NCI-H510A (cell line): ENCODE measurements at places on chromosomes 5 and 9.

DNA sequence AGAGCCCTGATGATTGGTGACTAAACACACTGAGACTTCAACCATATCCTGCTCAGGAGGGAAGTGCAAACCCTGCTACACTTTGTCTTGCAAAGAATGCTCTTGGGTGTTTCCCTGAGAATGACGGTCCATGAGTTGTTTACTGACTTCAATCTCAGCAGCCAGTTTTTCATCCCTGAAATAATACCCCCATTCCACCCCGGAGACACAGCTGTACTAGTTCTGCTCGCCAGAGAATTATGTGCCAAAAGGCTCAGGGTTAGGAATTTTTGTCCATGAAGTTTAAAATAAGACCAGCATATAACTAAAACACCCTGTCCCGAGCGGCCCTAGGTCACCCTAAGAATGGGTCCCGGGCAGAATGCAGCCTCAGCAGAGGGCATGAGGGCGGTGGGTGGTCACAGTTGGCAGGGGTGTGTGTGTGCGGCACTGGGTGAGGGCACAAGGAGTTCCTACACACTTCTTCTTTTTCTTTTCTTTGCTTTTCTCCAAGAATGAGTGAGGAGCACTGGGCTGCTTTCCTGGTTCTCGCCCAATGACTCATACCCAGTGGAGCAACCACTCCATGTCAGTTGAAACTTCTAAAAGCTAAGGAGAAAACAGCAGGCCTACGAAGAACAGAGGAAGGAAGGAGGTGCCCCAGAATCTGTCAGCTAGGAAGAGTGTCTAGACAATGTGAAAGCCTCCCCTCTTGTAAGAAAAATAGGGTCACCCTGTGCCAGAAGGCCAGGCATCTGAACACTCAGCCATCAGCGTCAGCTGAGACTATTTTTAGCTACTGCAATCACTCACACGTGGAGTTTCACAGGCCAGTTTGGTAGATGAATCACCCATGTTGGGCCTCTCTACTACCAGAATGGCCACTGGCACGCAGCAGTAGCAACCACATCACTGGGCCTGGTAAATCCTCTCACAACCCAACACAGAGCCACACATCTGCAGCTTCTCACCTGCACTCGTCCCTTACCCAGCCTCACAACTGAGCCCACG, 105.9 kb downstream of the DPYSL3 start:
- no peak for DNase-seq

GRCh38 chr5:61626639-61627282, 294.7 kb downstream of the ZSWIM6 start:
- no peak for DNase-seq

DNA sequence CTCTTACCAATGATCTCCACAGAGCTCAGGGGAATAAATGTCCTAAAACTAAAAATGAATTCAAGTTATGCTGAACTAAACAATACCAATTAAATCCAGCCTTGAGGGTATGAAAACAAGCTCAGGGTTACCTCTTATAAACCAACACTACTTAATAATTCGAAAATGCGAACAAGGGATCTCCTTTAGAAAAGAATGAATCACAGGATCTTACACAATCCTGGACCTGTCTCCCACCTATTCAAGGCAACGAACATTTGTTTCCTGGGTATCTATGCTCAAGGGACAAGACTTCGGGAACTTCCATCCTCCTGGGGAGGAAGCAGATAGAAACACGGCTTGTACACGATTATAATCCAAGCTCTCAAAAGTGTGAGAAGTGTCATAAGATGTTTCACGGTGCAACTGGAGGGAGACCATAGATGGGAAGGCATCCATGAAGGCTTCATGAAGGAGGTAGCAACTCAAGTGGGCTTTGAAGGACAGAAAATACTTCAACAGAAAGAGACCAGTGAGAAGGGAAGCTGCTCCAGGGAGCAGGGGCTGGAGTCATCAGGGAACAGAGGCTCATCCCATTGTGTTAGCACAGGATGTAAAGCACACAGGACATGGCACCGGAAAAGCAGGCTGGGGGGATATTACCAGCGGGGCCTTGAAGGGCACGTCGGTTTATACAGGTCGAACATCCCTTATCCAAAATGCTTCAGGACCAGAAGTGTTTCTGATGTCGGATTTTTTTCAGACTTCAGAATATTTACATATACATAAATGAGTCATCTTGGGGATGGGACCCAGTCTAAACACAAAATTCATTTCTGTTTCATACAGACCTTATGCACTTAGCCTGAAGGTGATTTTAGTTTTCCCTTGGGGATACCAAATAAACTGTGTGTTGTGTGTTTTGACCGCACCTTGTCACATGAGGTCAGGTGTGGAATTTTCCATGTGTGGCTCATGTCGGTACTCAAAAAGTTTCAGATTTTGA, 87.4 kb downstream of the TLE1 start:
- no peak for DNase-seq

DNA sequence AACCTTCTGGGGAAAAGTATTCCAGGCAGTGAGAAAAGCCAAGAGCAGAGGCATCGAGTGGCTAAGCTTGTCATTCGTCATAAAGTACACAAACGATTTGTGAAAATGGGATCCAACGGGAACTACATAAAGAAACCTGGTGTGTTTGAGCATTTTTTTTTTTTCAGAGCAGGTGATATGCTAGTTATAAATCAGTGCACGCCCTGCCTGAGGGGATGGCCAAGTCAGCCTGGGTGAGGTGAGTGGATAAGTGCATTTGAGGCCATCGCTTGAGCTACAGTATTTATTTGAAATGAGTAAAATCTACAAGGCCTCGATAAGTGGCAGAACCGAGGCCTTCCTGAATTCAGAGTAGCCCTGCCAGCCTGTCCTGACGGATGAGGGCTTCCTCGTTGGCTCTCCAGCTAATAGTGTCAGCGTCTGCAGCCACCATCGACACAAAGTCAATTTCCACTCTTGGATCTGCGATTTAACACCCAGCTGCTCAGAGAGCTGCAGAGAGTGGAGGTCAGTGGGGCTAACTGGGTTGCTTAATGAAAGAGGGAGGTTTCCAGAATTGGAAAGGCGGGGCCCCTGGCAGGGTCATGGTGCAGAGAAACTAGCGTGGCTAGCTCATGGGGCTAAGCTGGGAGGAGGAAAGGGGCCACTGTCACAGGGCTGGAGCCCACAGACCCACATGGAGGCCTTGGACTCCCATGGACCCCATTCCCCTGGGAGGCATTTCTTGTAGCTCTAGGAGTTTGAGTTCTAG, 27.3 kb downstream of the PPARGC1B start:
- peak; percentile 33 for DNase-seq

GRCh38 chr5:131324303-131324702, 60.5 kb downstream of the CDC42SE2 start:
- DNase-seq = no peak

DNA sequence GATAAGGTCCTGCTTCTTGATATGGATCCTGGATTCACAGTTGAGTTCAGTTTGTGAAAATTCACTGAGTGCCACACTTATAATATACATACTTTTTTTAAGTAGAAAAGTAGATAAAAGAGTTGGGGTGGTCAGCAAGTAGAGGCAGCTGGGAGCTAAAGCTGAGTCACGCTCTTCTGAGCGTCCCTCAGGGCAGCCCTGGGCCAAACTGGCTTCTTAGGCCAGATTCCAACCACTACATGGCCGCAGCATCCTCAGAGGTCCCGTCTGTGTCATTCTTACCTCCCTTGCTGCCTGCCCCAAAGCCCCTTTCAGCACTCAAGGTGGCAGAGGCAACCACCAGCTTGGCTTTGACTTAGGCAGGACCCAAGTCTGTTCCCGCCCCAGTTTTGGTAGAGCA, 123.3 kb upstream of the TBC1D2 start:
- DNase-seq = no peak

- DNase-seq = no peak
These were observed 94.7 kb upstream of the ITGA2 start for GRCh38 chr5:52894451-52894850.

DNA sequence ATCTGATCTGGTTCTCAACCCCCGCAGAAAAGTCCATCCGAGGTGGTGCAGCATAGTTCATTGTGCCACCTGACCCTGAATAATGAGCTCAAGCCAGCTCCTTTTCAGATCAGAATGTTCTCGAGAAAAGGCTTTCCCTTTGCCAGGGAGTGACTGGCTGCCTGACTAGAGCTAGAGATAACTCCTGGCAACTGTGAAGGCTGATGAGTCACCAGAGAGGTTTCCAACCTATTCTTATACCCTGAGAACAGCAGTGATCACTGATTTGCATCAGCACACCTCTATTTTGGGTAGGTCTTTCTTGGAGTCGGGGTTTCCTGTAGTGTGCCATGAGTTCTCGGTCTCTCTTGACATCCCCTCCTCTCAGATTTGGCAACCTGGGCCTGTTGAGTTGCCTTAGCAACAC, 127.9 kb downstream of the PIK3R1 start:
- no peak for DNase-seq

DNA sequence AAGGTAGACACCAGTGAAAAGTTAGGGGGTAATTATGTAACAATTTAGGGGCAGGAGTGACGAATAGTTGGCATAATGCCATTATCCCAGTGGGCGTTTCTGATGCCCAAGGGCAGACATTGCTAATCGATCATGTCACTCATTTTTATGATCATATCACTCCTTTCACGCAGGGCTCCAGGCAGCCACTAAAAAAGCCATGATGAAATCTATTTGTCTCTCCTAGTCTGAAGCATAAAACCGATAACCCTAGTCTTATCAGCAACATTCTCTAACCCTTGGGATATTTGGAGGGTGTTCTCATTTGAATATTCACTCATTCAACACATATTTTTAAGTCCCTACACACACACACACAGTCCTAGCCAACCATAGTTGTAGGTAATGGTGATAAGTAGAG, 114.9 kb downstream of the NMUR2 start:
- no peak for DNase-seq

DNA sequence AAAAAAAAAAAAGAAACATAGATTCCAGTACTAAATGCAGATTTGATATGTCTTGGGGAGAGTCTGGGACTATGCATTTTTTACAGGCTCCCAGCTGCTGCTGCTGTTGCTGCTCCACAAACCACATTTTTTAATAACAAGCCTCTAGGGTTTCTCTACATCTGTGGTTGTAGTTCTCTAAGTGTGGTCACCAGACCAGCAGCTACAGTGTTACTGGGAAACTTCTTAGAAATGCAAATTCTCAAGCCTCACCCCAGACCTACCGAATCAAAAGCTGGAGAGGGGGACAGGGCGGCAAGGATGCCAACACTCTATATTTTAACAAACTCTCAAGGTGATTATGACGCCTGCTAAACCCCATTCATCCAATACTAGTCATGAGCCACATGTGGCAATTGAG, 293.4 kb upstream of the PTGER4 start:
- DNase-seq = no peak

GRCh38 chr5:168878135-168878745, 299.1 kb upstream of the PANK3 start:
- no peak for DNase-seq

DNA sequence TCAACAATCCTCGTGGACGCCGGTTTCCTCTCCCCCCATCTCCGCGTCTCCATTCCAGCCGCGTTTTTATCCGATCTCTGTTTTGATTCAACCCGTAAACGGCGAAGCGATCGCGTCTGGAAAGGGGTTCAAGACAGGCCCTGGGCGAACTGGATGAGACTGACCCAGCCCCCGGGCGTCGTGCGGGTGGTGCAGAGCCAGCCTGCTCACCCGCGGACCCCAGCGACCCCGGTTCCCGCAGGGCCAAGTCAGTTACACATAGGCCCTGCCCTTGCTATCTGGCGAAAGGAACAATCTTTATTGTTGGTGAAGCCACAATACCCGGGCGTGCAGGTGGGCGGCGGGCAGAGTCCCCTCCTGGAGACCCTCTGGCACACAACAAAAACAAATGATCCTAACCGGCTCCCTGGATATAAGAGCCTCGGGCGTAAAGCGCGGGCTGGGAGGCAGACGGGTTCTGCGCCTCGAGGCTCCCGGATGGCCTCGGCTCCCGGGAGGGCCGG, 1.8 kb downstream of the TLX3 start:
- no peak for DNase-seq

DNA sequence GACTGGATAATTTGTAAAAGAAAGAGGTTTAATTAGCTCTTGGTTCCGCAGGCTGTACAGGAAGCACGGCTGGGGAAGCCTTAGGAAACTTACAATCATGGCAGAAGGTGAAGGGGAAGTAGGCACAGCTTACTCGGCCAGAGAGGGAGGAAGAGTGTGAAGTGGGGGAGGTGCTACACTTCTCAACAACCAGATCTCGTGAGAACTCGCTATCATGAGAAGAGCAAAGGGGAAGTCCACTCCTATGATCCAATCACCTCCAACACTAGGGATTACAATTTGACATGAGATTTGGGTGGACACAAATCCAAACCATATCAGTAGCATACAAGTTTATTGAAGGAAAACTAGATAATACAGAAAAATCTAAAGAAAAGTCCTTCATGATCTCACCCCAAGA, 39.9 kb downstream of the NEURL1B start:
- no peak for DNase-seq

GRCh38 chr5:100842080-100842479, 61.0 kb downstream of the ST8SIA4 start:
- DNase-seq = no peak

DNA sequence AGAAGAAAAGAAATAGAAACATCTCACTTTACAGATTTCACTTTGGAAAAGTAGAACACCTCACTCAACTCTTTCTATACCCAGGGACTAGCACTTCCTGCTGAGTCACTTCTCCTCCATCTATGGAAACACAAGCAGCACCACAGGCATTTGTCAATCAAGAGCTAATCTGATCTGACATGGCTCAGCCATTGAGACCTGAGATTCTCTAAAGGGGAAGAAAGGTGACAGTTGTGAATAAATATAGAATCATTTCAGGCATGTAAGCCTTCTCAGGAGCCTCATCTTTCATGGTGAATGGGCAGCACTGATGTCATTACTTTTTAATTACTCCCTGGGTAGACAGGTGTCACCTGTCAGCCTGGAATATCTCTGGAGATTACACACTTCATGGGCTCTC, 559.8 kb downstream of the HINT1 start:
- DNase-seq = peak; percentile 1

GRCh38 chr5:132927355-132928061, 35.9 kb downstream of the AFF4 start:
- no peak for DNase-seq

GRCh38 chr9:27340961-27341511, 44.1 kb upstream of the EQTN start:
- no peak for DNase-seq

GRCh38 chr9:129907201-129907600, 71.9 kb downstream of the USP20 start:
- no peak for DNase-seq

DNA sequence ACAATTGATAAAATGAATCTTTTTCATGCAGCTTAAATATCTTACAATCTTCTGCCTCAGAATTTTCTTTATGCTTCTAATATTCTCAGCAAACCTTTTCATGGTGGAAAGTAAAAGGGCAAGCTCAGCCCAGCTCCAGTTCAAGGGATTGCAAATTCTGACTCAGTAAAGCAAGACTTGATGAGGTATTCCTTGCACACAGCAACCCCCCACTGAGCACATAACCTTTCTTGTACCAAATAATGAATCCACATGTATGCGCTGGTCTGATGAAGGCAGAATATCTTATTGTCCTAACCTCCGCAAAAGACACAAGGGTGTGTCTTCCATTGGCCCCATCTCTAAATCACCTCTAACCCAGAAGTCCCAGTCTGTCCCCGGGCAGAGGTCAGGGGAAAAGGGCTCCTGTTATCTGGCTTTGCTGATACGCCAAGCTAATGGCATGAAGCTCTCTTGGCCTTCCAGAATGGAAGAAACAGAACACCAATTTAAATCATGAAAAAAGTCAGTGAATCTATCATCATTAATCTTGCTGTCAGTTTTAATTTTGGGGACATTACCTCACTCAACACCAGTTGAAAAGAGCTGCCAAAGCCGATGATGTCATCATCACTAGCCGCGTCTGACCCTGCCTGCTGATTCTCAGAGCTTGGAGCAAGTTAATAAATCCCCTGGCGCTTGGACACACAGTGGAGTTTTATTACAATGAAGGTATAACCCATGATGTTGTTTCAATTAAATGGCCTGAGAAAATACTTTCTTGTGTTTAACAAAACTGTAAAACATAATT, 592.5 kb upstream of the CLINT1 start:
- DNase-seq = no peak
